ENCODE measurements at places on chromosomes 3 and 15.

- DNase-seq, result no peak
These were observed 1.8 kb upstream of the TGFBR2 start for GRCh38 chr3:30604558-30604957.

DNA sequence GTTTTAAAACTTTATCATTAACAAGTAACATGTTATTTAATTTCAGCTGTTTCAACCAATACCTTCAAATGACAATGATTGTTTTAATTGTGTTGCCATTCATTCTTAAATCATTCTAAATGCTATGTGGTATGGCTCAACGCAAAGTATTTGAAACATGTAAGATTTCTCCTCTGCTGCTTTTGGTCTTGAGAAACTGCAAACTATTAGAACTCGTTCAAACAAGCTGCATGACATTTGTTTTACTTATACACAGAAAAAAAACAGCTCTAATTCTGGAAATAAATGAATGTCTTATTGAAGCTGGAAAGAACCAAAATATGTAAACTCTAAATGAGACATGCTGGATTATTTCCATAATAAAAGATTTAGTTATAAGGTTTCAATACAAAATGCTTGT, 29.3 kb downstream of the FBN1 start:
- no peak for DNase-seq

- DNase-seq, result peak; percentile 63
These were observed 93.6 kb upstream of the COL8A1 start for GRCh38 chr3:99544786-99545281.

GRCh38 chr15:67833710-67834511, 5.9 kb downstream of the RNU6-1 start:
- DNase-seq, result peak; percentile 31
